ENCODE measurements at places on chromosomes 2 and 18. TPM values are rescaled to one million over a fixed set of nuclear protein-coding genes. Genes with fewer than 3 reads are reported as not detected.

DNA sequence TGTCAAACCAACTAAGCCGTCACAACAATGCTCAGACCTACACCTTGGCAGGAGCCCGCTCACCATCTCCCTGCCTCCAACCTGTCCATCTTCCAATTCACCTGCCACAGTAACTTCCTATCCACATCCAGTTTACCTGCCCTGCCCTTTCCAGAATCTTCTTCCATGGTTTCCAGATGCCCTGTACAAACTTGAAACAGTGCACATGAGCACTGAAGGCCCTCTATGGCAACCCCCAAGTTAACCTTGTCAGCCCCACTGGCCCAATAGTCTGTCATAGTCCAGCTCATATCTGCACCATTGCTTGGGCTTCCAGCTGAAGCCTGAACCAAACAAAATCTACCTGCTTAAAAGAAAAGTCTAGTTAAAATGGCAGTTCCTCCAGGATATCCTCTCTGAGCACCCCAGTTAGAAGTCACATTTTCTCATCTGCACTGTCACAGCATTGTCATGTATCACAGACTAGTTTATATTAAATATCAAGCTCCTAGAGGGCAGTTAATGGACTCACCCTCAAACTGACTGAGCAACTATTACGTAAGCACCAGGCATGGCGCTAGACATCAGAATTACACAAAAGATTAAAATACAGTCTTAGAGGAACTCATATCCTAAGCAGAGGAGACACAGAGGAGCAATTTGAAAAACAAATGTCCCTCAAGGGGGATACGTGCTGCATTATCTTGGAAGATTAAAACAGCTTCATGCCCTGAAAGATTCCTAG is 11.6 kb downstream of the NFE2L2 start:
- no peak for DNase-seq

DNA sequence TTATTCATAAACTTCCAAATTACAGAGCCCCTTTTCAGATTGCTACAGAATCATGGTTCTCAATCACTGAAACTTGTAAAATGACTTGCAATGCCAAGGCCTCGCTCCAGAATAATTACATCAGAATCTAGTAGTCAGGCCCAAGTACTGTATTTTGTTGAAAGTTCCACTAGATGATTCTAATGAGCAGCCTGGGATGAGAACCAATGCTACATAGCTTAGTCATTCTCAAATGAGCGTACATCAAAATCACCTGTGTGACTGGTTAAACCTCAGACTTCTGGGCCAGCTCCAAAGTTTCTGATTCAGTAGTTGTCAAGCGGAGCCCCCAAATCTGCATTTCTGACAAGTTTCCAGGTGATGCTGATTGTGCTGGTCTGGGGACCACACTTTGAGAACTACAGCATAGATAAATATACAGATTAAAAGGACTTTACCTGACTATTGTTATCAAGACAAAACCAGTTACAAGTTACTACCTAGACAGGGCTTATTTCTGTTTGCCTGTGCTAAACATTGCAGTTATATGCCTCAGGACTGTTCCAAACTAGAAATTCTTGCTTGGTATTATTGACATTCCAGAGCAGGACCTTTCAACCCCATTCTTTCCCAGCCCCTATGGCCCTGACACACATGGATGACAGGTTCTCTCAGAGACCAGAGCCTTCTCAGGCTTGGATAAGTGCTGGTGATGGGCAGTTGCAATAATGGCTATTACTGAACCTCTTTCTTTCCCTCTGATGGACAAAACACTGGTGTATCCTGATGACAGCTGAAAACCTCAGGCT is 83.1 kb downstream of the UPP2 start:
- DNase-seq: no peak

- DNase-seq: no peak
These were observed 15.3 kb upstream of the PTPN4 start for GRCh38 chr2:119744335-119744939.

GRCh38 chr18:35443434-35443833 is 54.3 kb downstream of the INO80C start:
- no peak for DNase-seq

RHBDD1 gene
- total RNA-seq: 11.9 TPM

MERTK gene
- total RNA-seq: 28.6 TPM

ANKRD62 gene
- total RNA-seq: 0.32 TPM

NT5DC4 gene
- total RNA-seq: not detected
